ENCODE measurements at places on chromosomes 2 and 18.

DNA sequence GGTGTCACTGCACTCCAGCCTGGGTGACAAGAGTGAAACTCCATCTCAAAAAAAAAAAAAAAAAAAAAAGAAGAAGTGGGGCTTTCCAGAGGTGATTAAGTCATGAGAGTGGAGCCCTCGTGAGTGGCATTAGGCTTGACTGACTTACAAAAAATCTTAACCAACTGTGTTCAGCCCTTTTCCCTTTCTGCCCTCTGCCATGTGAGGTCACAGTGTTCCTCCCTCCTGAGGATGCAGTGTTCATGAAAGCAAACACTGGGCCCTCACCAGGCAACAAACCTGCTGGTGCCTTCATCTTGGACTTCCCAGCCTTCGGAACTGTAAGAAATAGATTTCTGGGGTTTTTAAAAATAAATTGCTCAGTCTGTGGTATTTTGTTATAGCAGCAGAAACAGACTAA, 37.0 kb upstream of the METTL21A start:
- no peak for DNase-seq

DNA sequence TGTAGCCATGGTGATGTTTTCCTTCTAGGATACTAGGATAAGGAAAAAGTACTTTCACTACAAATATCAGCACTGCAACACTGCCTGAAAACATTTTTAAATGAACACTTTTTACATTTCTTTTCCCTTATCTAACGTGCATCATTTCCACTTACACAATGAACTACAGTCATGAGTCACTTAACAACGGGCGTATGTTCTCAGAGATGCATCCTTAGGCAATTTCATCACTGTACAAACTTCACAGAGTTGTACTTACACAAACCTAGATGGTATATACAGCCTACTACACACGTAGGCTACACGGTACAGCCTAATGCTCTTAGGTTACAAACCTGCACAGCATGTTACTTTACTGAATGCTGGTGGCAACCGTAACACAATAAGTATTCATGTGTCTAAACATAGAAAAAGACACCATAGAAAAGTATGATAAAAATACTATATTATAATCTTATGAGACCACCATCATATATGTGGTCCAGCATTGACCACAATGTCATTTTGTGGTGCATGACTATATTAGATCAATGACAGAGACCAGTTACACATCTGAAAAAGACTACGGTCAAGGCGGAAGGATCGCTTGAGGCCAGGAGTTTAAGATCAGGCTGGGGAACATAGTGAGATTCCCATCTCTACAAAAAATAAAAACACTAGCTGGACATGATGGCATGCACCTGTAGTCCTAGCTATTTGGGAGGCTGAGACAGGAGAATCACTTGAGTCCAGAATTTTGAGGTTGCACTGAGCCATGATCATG, 39.8 kb downstream of the WDR33 start:
- DNase-seq: no peak

DNA sequence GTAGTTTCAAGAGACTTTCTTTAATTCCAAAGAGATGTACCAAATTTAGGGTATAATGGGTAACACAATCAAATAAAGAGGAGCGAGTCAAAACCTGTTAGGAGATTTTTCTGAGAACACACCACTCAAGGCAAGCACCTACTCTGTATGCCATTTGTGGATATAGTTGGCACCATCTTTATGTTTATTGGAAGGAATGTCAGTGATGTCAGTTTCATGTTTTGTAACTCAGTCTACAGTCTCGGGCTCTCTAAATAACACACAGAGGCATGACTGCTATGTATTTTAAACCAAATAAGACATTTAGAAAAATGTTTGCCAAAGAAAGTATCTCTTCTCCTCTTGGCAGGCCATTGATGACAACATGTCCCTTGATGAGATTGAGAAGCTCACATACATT, 59.7 kb downstream of the CPS1 start:
- no peak for DNase-seq

- no peak for DNase-seq
Measured at GRCh38 chr18:59874166-59874565, 25.6 kb upstream of the PMAIP1 start.

DNA sequence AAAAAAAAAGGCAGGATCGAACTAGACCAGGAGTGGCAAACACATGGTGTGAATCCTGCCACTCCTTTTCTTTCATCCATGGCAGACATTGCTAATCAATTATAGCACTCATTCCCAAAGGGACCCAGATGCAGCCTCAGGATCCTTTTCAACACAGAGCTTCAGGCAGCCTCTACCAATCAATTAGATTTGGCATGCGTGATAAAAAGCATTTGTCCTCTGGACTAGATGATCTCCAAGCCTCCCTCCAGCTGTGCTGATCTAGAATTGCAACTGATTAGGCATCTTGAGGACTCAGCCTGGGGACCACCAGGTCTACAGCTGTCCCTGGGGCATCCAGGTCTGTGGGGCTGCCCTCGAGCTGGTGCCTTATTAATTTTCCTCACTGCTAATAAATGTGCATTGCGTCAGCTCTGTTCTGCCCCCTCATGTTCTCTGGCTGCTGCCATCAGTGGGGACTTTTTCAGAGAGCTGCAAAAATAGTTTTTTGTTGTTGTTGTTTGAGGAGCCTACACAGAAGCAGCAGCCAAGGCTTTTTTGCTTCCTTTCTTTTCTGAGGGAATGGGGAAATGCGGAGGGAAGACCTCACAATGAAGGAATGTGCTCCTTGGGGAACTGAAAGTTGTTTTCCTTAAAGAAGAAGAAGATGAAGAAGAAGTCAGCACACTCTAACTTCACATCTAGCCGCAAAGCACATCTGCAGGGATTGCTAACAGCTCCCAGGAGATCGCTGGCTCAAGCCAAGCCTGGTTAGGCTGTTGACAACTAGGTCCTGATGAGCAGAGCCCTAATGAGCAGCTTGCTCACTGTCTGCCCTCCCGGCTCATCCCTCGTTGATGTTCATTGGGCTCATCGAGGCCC, 8.8 kb upstream of the ATOH8 start:
- DNase-seq: no peak

DNA sequence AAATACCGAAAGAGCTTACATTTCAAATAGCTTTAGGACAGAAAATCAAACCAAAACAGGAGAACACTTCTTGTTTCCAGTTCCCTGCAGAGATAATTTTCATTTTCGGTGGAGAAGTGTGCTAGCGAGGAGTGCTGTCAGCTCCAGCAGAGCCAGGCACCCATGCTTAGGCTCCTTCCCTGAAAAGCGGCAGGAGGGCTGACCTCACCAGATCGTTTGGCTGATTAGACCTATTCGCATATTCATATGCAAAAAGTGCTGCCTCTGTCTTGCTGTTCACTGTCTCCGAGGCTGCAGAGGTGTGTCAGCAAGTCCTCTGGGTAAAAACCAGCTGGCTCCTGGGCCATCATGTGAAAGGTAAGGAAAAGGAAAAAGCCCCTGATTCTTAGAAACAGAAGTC, 225.8 kb upstream of the COPS8 start:
- no peak for DNase-seq
